HuH-7.5 (cell line): ENCODE measurements at places on chromosomes 3 and 15.

DNA sequence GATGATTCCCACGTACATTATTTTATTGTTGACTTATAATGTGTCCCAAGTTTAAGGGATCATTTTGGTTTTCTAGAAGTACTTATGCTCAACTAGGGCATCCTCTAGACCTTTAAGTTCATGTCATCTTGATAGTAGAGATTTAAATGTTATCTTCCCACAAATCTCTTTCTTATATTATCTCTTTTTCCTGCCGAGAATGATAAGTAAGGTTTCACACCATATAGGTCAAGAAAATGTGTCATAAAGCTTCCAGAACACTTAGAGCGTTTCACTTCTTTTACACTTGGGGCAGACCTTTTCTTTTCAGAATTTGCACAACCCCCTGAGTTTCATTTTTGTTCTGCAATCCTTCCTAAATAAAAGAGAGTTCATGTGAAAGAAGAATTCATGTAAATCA, 142.0 kb upstream of the CBLB start:
- DNase-seq, result no peak

- DNase-seq, result no peak
Observed at GRCh38 chr3:112699436-112699978, 58.6 kb upstream of the CCDC80 start.

DNA sequence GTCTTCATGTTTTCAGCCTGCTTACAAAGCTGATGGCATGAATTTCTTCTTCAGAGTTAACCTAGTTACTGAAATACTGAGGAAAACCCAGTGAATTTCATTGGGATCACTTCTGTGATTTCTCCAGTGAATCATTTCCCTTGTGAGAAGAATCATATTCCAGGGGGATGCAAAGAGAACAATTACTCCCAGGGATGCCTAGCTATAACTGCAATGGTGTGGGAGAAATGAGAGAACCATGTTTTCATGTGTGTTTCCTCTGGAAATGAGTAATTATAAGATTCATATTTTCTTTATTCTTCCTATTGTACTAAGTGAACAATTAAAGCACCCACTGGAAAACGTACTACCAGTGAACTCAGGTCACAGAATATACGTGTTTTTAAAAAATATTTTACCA, 485.4 kb downstream of the GRM7 start:
- no peak for DNase-seq

- DNase-seq, result no peak
Observed at GRCh38 chr3:164380156-164380555, 698.1 kb downstream of the SI start.
